ENCODE measurements at places on chromosomes 6 and 20.

DNA sequence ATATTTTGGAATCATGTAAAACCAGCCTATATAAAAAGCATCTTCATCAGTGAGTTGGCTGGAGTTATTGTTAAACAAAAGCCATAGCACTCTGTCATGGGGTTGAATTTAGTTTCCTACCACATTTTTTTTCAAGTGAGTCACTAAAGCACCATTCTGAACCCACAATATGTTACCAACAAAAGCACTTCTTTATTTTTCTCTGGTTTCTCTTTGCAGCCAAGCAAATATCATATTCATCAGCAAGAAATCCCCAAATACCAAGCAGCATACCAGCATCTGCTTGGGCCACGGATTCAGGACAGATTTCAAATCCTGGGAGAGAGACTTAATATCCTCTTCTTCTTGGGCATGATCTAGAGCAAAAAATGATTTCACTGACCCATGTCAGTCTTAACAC is 441.4 kb downstream of the BCKDHB start:
- no peak for DNase-seq

GRCh38 chr20:63377256-63377941 is 16.2 kb upstream of the CHRNA4 start:
- no peak for DNase-seq

- no peak for DNase-seq
Observed at GRCh38 chr20:58629215-58629580, 21.9 kb upstream of the STX16 start.

DNA sequence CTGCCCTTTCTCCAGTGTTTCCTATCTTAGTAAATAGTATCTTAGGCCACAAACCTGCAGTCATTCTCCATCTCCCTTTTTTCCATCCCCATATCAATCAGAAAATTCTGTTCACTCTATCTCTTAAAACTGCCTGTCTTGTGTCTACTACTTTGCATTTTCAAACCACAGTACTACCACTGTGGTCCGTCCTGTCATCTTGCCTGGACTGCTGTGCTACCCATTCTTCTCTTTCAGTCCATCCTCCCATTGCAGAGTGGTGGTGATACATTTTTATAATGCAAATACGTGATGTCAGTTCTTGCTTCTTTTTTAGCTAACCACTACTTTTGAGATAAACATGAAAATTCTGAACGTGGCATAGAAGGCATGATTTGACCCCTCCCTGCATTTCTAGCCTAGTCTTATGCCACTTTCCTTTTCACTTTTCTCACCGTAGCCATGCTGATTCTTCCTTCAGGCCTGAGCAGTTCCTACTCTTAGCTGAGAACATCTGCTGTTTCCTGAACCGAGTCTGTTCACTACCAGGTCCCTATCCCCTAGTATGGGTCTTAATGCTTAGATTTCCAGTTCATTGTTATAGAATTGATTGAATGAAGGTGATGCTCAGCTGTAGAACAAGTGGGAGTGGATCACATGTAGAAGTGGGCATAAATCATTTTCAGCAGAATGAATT is 13.8 kb downstream of the TBPL1 start:
- DNase-seq = no peak

DNA sequence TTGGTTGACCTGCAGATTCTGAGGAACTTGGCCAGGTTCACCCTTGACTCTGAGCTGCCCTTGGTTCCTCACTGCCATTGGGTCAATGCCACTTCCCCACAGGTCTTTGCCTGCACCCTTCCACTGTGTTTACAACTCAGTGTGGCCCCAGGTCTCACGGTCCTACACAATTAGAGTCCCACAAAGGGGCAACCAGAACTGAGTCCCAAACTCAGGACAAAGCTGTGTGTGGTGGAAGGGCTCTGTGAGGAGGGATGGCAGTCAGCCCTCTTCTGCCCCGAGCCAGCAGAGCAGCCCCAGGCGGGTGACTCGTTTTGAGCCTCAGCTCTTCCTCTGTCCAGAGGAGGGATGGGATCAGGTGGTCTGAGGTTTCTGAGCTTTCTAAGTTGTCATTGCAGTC is 69.5 kb downstream of the NPEPL1 start:
- no peak for DNase-seq

DNA sequence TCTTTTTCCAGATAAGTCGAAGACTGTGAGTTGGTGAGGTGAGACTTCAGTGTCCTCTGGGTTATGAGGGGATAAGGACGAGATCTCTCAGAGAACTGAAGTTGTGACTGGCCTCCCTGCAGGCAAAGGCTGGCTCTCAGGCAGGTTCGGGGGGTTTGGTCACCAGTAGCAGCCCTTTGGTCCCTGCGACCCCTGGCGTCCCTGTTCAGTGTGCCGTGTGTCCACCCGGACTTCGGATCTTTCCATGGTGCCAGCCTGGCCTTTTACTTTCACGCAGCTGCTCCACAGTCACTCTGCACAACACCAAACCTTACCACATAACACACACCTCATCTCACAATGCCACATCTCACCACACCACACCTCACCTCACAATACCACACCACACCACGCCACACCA is 131.9 kb downstream of the ERMARD start:
- no peak for DNase-seq

- DNase-seq = no peak
Observed at GRCh38 chr6:19052219-19052618, 665.1 kb downstream of the RNF144B start.

GRCh38 chr6:78589436-78589835 is 277.9 kb upstream of the IRAK1BP1 start:
- no peak for DNase-seq

- DNase-seq = peak; percentile 15
Observed at GRCh38 chr6:161242113-161242512, 31.7 kb downstream of the AGPAT4 start.

DNA sequence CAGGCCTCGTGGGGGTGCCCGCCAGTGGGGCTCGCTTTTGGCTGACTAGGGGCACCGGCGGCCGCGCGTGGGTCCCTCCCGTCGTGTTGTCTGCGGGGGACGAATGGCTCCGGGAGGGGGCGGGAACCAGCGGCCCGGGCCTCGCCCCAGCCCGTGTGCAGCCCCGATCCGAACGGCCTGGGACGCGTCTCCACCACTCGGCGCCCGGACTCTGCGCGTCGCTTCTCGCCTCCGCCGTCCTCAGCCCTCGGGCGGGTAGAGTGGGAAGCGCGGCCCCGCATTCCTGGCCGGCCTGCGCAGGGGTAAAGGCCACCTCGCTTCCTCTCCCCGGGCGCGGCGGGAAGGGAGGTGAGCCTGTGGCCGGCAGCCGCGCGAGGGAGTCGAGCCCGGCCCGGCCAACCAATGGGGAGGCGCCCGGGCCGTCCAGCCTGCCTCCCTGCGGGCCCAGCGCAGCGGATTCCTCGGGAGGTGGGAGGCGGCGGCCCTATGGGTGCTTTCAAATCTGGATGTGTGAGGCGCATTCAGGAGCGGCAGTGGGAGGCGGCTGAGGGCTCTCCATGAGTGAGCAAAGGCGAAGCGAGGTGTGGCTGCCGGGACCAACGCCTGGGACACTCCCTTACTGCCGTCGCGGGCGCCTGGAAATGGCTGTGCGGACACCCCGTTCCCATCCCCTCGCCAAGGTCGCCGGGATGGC is 1.1 kb upstream of the ZBTB46 start:
- no peak for DNase-seq
